ENCODE measurements at places on chromosomes 6 and 20. TPM values are rescaled to one million over a fixed set of nuclear protein-coding genes. Genes with fewer than 3 reads are reported as not detected.

GRCh38 chr20:62902926-62903615, 23.2 kb downstream of the DIDO1 start:
- DNase-seq: no peak
- H3K27ac ChIP-seq: no peak overlapping the region
- H3K4me1 ChIP-seq: peaks cover 25% of the 10 kb centered on the region
- H3K36me3 ChIP-seq: peaks cover 58% of the 10 kb centered on the region

DNA sequence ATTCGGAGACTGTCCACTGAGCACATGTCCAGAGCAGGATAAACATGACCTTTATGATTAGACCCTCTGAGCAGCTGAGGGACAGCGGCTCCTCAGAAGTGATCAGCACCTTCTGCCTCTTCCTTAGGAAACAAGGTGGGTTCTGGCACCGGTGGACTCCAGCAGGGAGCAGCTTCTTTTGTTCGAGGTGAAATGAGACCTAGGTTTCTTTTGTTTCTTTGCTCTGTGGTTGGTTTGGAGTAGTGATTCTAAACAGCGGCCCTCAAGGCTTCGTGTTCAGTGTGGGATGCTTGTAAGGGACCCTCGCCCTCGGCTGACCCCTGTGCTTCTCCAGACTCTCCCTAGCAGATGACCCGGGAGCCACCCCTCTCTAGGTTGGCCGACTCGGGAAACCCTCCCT, 14.6 kb upstream of the FRMD1 start:
- H3K4me3 ChIP-seq: no peak overlapping the region
- H3K4me1 ChIP-seq: no peaks in the 10 kb centered on the region
- H3K27ac ChIP-seq: no peak overlapping the region
- DNase-seq: no peak
- H3K36me3 ChIP-seq: no peaks in the 10 kb centered on the region

GRCh38 chr20:63617876-63618265, 9.0 kb downstream of the GMEB2 start:
- H3K27ac ChIP-seq: no peak overlapping the region
- no peak overlapping the region for H3K4me3 ChIP-seq
- H3K36me3 ChIP-seq: peaks cover 39% of the 10 kb centered on the region
- no peaks in the 10 kb centered on the region for H3K27me3 ChIP-seq
- no peak for DNase-seq

GRCh38 chr20:62707921-62708521, 615 bp upstream of the NTSR1 start:
- peaks cover 24% of the 10 kb centered on the region for H3K27me3 ChIP-seq
- no peak overlapping the region for H3K4me3 ChIP-seq
- no peak overlapping the region for H3K27ac ChIP-seq
- DNase-seq: no peak
- H3K36me3 ChIP-seq: no peaks in the 10 kb centered on the region

DNA sequence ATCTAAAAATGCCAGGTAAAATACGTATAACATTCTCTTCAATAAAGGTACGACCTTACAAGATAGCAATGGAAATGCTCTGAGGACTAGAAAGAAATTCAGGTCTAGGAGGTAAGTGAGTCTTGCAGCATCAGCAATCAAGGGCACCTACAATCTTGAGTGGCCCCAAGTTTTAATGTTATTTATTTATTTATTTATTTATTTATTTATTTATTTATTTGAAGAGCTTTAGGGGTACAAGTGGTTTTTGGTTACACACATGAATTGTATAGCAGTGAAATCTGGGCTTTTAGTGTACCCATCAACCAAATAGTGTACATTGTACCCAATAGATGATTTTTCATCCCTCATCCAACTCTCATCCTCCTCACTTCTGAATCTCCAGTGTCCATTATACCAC, 574.0 kb upstream of the POU3F2 start:
- H3K36me3 ChIP-seq: no peaks in the 10 kb centered on the region
- no peaks in the 10 kb centered on the region for H3K4me1 ChIP-seq
- H3K27ac ChIP-seq: no peak overlapping the region
- no peak overlapping the region for H3K4me3 ChIP-seq
- no peak for DNase-seq

SLC4A11 gene
- 4.9 TPM for total RNA-seq

DNA sequence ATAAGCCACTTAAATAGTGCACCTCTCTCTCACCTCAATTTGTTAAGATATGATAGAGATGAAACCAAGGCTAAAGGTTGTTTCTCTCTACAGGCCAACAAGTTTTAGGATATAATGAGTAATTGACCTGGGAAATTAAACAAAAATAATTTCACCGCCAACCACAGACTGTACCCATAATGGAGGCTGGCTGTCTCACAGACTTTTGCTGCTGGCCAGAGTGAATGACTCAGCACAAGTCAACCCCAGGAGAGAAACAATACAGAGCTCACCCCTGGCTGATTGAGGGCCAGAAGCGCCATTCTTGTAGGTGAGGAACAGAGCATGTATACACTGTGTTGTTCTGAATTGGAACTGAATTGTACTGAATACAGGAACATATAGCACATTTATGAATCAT, 99.9 kb downstream of the CAP2 start:
- no peaks in the 10 kb centered on the region for H3K27me3 ChIP-seq
- no peak overlapping the region for H3K27ac ChIP-seq
- DNase-seq: no peak
- peaks cover 20% of the 10 kb centered on the region for H3K4me1 ChIP-seq

FUCA2 gene
- total RNA-seq: 19.4 TPM

- no peak overlapping the region for H3K4me3 ChIP-seq
- no peaks in the 10 kb centered on the region for H3K4me1 ChIP-seq
- H3K36me3 ChIP-seq: no peaks in the 10 kb centered on the region
- no peaks in the 10 kb centered on the region for H3K27me3 ChIP-seq
- H3K27ac ChIP-seq: no peak overlapping the region
Measured at GRCh38 chr20:32847964-32848363, 10.8 kb upstream of the EFCAB8 start.

DNA sequence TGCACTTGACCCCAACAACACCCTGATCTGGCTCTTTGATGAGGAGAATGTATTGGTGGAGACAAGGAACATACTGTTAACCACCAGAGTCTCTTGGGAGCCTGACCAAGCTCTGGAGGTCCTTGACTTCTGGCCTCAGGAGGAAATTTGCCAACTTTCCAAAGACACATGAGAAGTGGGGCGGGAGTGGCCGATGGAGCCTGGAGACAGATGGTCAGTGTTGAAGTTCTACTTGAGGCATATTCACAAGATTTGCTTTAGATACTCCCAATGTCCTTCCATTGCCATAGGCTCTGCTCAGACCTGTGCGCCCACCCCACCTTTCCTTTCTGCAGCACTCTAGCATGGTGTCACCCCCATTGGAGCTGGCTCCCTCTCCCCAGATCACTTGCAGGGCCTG, 241.0 kb downstream of the SLC24A3 start:
- DNase-seq: no peak
- no peaks in the 10 kb centered on the region for H3K27me3 ChIP-seq
- H3K36me3 ChIP-seq: no peaks in the 10 kb centered on the region
- peaks cover 45% of the 10 kb centered on the region for H3K4me1 ChIP-seq
- H3K27ac ChIP-seq: no peak overlapping the region
- no peak overlapping the region for H3K4me3 ChIP-seq
